Hematopoietic multipotent progenitor cell treated with erythropoietin and hydrocortisone succinate and interleukin-3 and kit ligand, for 15 days (in vitro differentiated cells): ENCODE measurements at places on chromosomes 1 and 21.
A peak's percentile ranks its signal among the peaks of the same experiment; 100 is the strongest.

DNA sequence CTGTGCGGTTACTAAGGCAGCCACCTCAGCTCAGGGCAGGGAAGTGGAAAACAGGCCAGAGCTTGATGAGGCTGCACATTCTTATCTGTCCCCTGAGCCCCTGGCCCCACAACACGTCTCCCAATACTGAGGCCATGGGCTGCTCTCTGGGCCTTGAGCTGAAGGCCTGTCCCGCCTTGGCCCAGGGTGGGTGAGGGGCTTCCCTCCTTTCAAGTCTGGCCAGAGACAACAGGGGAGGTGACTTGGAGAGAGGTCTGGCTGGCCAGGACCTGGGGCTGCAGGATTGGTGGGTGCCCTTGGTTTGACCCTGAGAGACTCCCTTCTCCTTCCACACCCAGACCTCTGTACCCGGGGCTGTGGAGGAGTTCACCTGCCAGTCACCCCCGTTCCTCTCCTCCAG lies 563.8 kb downstream of the PTPRU start:
- no peak for DNase-seq

DNA sequence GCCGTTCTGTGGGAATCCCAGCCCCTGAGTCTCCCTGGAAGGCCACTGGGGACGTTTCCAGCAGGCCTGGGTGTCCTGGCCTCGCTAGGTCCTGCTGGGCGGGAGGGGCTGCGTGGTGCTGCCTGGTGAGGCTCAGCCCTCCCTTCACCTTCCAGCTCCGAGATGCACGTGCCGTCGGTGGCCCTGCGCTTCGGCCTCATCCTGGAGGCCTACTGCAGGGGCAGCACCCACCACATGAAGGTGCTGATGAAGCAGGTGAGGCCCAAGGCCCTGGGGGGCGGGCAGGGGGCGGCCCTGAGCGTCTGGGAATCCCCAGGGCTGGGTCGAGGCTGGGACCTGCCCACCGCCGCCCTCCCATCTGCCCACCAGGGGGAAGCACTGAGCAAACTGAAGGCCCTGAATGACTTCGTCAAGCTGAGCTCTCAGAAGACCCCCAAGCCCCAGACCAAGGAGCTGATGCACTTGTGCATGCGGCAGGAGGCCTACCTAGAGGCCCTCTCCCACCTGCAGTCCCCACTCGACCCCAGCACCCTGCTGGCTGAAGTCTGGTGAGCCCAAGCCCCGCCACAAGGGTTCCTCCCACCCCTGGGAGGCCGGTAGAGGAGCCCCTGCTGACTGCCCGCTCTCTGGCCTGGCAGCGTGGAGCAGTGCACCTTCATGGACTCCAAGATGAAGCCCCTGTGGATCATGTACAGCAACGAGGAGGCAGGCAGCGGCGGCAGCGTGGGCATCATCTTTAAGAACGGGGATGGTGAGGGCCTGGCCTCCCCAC lies 70.3 kb downstream of the PIK3CD start:
- DNase-seq: peak; percentile 45

GRCh38 chr1:153790966-153791647 lies 15.9 kb downstream of the SLC27A3 start:
- DNase-seq: no peak

DNA sequence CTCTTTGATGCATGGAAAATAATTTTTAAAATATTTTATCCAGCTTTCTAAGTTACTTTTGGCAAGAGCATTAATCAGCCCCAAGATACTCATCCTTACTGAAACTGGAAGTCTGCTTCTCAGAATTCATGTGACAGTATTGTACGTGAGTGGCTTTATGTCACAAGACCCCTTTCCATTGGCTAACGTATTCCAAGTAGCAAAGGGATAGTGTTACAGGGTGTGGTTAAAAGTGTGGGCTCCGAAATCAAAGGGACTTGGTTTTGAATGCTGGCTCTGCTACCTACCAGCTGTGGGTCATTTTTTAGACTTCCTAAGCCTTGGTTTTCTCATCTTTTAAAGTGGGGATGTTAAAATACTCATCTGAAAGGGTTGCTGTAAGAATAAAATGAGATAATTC lies 91.7 kb downstream of the RHOU start:
- no peak for DNase-seq

- no peak for DNase-seq
Observed at GRCh38 chr1:10539411-10540043, 64.8 kb downstream of the PEX14 start.

- DNase-seq: no peak
Observed at GRCh38 chr1:27130798-27131197, 24.1 kb downstream of the SLC9A1 start.

GRCh38 chr1:169240449-169241232 lies 127.0 kb downstream of the NME7 start:
- DNase-seq: no peak

GRCh38 chr21:41375875-41376274 lies 14.0 kb downstream of the MX2 start:
- DNase-seq: no peak

DNA sequence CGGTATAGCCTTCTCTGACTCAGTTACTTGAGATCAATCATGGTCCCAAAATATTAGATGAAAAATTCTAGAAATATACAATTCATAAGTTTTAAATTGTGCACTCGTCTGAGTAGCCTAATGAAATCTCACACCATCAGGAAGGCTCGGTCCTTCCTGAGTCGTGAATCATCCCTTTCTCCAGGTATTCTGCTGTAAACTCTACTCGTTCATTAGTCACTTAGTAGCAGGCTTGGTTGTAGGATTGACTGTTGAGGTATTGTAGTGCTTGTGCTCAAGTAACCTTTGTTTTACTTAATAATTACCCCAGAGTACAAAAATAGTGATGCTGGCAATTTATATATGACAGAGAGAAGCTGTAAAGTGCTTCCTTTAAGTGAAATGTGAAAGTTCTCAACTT lies 238.7 kb downstream of the OLFM3 start:
- DNase-seq: no peak

- no peak for DNase-seq
Observed at GRCh38 chr1:213996320-213997037, 8.7 kb downstream of the PROX1 start.

GRCh38 chr21:43277481-43278351 lies 108.9 kb downstream of the CRYAA start:
- no peak for DNase-seq

DNA sequence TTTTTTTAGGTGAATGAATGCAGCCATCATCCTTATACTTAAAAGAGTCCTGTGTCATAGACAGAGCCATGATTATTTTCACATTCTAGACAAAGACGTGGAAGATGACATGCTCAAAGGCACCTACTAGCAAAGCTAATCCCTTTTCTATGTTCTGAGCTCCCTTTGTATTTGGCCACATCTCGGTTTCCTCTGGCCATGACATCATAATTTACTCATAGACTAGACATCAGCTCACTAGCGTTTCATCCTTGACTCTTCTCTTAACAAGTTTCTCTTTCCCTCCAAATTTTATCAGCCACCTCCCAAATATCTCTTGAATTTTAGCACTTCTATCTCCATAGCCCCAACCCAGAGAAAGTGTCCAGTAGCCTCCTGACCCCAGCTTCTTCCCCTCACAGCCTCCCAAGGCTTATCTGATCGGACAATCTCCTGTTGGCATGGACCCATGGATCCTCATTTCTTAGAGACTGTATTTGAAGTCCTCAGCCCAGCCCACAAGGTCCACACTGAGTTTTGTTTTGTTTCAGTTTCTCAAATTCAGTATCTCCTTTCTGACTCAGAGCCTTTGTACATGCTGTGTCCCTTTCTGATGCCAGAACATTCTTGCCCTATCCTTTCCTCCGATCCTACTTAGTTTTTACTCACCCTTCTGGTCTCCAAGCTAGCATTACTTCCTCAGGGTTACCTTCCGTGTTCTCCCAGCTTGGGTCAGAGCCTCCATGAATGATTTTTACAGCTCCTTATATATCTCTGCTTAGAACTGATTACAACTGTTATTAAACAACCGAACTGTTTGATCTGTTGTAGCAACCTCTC lies 33.0 kb upstream of the EPS8L3 start:
- no peak for DNase-seq

GRCh38 chr1:61640531-61641530 lies 84.1 kb downstream of the TM2D1 start:
- peak; percentile 25 for DNase-seq

- DNase-seq: no peak
Observed at GRCh38 chr21:41664881-41665765, 101.7 kb downstream of the RIPK4 start.

DNA sequence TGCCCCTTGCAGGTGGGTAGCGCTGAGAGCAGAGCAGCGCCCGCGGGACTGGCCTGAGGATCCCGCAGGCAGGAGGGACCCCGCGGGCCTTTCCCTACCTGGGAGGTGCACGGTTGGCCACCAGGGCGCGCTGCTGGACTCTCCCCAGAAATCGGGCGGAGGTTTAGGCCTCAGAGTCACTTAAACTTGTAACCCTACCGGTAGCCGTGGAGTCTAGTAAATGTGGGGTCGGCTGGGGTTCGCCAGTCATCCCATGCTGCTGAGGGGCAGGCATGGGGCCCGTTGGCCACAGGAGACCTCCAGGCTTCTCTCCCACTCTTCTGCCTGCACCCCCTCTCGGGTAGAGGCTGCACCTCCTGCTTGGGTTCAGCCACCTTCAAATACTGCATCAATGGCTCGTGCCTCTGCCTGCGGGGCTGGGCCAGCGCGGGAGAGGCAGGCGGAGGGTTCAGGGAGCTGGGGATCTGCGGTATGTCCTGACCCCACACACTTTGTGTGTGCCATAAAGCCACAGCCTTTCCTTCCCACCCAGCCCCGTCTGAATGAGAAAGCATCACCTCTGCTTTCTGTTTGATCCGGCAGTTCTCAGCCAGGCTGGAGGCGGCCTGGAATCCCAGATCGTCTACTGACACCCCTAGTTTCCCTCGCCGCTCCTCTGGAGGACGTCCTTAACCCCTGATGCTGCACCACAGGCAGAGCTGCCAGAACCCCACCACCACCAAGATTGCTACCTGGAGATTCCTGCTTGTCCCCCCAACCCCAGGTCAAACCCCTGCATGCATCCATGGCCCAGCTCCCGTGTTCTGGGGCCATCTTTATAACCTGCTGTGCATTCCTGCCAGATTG lies 12.3 kb upstream of the GSTM4 start:
- DNase-seq: peak; percentile 75

- DNase-seq: no peak
Observed at GRCh38 chr21:29248124-29248523, 50.6 kb upstream of the BACH1 start.

- peak; percentile 53 for DNase-seq
Observed at GRCh38 chr1:108512239-108513043, 47.5 kb upstream of the EEIG2 start.

DNA sequence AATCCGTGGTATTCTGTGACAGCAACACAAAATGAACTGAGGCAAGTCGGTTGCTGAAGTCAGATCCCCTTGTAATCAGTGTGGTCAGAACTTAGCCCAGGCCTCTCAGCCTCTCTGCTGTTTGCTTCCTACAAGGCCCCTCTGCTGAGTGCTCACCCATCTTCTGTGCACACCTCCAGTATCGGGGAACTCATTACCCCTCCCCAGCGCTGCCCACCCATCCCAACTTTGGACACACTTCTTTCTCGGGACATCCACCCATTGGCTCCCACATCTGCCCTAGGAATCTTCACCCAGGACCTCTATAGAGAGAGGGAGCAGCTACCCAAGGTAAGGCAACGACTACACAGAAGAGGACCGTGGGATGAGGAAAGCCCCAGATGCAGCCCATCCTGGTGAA lies 217.5 kb downstream of the MATN1 start:
- DNase-seq: no peak

DNA sequence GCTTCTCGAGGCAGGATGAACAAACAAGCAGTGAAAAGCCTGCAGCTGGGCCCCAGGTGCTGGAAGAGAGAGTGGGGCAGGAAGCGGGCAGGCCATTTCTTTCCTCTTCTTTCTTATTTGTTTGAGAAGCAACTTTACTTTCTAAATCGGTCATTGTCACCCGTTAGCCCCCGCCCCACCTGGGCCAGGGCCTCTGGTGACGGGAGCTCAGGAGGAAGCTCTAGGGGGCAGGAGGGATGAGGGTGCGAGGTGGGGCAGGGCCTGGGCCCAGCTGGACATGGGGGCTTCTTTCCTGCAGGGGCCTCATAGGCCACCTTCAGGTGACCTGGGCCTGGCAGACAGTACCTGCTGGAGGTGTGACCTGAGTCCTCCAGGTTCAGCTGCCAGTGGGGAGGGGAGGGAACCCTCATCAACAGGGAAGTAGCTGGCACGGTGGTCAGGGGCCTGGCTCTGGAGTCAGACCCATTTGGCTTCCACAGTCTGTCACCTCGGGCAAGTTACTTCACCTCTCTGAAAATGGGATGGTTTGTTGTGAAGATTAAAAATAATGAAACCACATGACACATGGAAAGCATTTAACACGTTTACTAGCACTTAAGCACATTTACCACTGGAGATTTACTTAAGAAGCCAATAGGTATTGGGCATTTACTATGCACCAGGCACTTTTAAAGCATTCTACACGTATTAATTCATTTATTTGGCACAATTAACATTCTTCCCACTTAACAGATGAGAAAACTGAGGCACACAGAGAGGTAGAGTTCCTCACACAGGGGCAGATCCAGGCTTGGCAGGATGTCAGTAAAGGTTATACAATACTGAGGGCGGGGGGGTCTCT lies 54.1 kb upstream of the ID3 start:
- no peak for DNase-seq

DNA sequence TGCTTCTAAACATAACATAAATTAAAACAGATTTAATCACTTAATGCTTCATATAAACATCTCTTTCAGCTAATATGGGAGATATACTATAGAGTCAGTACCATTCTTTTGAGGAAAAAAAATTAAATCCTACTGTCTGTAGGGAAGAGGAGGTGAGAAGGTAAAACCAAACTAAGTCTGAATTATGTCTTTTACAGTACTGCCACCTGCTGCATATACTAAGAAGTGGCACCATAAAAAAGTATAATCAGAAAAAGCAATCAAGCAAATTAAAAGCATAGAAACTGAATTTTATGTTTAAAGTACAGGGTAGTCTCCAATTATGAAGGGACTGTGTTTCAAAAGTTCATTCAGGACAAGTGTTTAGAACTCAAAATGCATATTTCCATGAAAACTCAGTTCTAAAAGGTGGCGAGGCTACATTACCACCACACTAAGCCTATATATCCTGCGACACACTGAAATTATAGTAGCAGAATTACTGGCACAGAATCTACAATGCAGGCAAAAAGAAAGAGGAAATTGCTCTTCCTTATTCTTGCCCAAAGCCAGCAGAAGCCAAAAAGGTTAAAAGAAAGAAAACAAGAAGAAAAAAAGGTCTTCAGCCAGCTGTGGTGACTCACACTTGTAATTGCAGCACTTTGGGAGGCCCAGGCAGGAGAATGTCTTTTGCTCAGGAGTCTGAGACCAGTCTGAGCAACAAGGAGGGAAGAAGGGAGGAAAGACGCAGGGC lies 9.0 kb downstream of the NSL1 start:
- DNase-seq: peak; percentile 31
